ENCODE measurements at places on chromosomes 5 and 9.

DNA sequence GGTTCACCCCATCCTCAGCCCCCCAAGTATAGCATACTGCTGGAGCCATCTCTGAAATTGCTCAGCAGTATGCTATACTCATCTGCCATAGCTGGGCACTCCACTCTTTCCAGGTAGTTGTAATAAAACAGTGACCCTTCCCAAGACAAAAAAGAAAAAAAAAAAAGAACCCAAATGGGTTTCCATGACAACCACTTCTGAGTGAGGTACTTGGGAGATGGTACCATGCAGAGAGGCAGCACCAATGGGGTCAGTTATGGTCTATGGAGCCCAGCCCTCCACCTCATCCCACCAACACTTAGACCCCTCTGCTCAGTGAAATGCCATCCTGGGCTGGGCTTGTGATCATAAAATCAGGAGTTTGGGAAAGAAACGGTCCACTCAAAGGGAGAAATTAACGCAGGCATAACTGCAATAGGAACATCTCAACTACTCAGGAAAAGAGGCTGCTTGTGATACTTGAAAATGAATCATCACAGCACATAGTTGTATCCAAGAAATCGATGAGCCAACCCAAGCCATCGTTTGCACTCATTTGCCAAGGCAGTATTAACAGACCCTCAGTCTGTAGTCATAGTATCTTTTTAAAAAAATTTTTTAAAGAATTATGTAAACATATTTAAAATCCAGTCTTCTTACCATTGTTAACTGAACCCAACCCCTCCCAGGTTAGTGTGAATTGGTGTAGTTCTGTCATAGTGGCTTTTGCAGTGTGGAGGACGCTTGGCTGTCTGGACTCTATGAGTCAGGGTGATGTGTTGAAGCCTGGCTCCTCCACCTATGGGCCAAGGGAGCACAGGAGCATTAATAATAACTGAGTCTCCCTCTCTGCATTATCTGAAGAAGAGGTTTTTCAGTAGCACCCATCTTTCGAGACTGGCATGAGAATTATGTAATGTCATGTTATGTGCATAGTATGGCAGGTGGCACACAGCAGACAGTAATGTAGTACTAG lies 402.7 kb downstream of the SPOCK1 start:
- H3K27ac ChIP-seq: no peak overlapping the region
- H3K36me3 ChIP-seq: no peaks in the 10 kb centered on the region

GRCh38 chr5:89168766-89169165 lies 285.8 kb upstream of the MEF2C start:
- no peaks in the 10 kb centered on the region for H3K27me3 ChIP-seq
- no peak for DNase-seq
- H3K27ac ChIP-seq: no peak overlapping the region
- H3K36me3 ChIP-seq: no peaks in the 10 kb centered on the region

- H3K36me3 ChIP-seq: no peaks in the 10 kb centered on the region
- H3K27ac ChIP-seq: no peak overlapping the region
- H3K27me3 ChIP-seq: no peaks in the 10 kb centered on the region
- no peak overlapping the region for H3K4me3 ChIP-seq
Observed at GRCh38 chr5:94903726-94904125, 285.3 kb downstream of the SLF1 start.

DNA sequence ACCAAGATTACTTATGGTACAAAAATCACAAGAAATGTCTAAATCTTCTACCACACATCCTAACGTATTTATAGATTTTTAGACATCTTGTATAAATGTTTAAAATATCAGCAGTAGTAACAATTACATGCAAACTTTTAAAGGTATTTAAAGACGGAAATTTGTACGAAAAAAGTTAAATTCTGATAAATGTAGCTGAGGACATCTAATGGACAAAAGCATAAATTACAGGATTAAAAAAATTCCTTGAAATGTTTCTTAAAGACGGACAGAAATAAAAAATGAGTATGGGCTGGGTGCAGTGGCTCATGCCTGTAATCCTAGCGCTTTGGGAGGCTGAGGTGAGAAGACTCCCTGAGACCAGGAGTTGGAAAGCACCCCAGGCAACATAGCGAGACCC lies 15.8 kb downstream of the ERCC8 start:
- no peaks in the 10 kb centered on the region for H3K36me3 ChIP-seq
- no peaks in the 10 kb centered on the region for H3K4me1 ChIP-seq
- H3K27ac ChIP-seq: no peak overlapping the region
- H3K4me3 ChIP-seq: no peak overlapping the region
- no peaks in the 10 kb centered on the region for H3K27me3 ChIP-seq
- DNase-seq: no peak

DNA sequence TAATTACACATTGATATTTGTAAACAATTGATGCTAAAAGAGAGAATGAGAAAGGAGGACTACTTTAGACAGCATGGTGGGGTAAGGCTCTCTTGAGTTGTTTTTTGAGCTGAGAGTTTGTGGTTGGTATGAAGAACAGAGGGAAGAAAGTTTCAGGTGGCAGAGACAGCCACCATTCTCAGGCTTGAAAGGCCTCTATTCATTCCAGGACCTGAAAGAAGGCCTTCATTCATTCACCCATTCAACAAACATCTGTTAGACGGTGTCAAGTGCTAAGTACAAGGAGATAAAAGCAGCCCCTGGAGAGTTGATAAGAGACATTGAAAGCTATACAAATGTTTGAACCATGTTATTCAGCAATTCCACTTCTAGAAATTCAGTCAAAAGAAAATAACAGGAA lies 21.7 kb upstream of the ADAM19 start:
- no peaks in the 10 kb centered on the region for H3K27me3 ChIP-seq
- peak; percentile 64 for DNase-seq
- H3K4me3 ChIP-seq: no peak overlapping the region
- H3K36me3 ChIP-seq: no peaks in the 10 kb centered on the region
- H3K27ac ChIP-seq: peak overlapping the region; percentile 39

DNA sequence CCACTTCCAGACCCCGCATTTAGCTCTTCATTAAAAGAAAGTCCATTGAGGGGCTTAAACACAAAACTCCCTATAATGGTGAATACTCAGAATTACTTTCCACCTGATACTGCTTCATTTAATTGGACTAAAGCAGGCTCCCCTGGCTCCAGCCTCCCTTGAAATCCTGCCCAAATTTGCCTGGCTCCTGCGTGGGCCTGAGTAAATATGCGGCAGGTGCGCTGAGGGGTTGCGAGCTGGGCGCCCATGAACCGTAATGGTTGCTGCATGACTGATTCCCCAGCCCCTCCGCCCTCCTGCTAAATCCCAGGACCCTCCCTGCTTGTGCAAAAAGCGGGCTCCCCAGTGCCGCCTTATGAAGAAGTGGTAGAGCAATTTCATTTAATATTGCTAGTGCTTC lies 639.7 kb downstream of the BNC2 start:
- H3K36me3 ChIP-seq: no peaks in the 10 kb centered on the region
- H3K4me1 ChIP-seq: no peaks in the 10 kb centered on the region
- H3K27me3 ChIP-seq: no peaks in the 10 kb centered on the region
- no peak for DNase-seq
- no peak overlapping the region for H3K4me3 ChIP-seq

DNA sequence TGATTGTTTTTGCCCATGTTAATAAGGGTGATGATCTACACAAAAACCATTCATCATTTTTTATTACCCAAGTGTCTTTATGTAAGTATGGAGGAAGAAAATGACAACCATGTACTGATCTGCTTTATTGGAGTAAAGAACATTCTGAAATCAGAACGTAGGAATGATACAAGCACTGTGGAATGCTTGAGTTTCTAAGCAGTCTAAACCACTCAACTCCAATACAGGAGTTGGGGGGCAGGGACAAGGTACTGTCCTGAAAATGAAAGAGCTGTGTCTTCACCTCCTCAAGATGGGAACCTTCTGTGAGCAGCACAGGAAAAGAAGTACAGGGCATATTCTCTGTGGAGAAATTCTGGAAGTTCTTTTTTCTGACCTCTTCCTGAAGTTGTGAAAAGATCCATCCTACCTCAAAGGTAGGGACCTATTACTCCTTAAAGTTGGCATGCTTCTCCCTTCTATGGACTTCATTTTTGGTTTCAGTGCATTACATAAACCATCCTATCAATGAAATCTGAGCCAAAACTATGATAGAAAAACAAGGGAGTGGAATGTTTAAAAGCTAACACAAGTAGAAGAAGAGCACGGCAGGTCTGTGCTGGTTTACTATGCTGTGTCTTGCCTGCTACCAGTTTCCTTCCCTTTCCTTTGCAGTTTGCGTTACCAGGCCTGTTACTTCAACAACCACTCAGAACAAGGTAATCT lies 202.6 kb downstream of the SEMA5A start:
- DNase-seq: no peak
- no peaks in the 10 kb centered on the region for H3K27me3 ChIP-seq
- H3K4me3 ChIP-seq: no peak overlapping the region
- H3K27ac ChIP-seq: no peak overlapping the region
- H3K4me1 ChIP-seq: peaks cover 26% of the 10 kb centered on the region
- no peaks in the 10 kb centered on the region for H3K36me3 ChIP-seq

DNA sequence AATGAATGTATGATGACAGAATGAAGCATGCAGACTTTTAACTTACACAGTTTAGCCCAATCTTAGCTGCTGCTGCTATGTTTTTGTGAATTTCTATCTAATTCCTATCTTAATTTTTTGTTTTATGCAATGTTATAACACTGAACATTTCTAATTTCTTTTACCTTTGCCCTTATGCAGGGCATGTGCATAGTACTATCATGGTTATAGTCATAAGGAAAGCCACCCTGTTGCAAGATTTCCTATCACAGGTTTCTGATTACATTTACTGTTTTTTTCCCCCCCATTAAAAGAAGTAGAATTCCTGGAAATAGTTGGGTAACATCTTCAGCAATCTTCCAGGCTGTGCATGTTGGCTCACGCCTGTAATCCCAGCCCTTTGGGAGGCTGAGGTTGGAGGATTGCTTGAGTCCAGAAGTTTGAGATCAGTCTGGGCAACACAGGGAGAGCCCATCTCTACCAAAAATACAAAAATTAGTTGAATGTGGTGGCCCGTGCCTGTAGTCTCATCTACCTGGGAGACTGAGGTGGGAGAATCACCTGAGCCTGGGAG lies 164.4 kb downstream of the KDM4C start:
- no peak overlapping the region for H3K27ac ChIP-seq
- H3K36me3 ChIP-seq: no peaks in the 10 kb centered on the region
- no peak for DNase-seq
- no peak overlapping the region for H3K4me3 ChIP-seq
- no peaks in the 10 kb centered on the region for H3K27me3 ChIP-seq

GRCh38 chr9:78775696-78776295 lies 478.9 kb downstream of the PSAT1 start:
- no peaks in the 10 kb centered on the region for H3K27me3 ChIP-seq
- no peaks in the 10 kb centered on the region for H3K36me3 ChIP-seq
- H3K4me1 ChIP-seq: no peaks in the 10 kb centered on the region
- no peak overlapping the region for H3K27ac ChIP-seq
- DNase-seq: no peak

- no peaks in the 10 kb centered on the region for H3K27me3 ChIP-seq
- DNase-seq: no peak
- H3K36me3 ChIP-seq: no peaks in the 10 kb centered on the region
- no peaks in the 10 kb centered on the region for H3K4me1 ChIP-seq
- H3K27ac ChIP-seq: no peak overlapping the region
Observed at GRCh38 chr5:117812861-117813260, 1175.5 kb downstream of the DTWD2 start.

DNA sequence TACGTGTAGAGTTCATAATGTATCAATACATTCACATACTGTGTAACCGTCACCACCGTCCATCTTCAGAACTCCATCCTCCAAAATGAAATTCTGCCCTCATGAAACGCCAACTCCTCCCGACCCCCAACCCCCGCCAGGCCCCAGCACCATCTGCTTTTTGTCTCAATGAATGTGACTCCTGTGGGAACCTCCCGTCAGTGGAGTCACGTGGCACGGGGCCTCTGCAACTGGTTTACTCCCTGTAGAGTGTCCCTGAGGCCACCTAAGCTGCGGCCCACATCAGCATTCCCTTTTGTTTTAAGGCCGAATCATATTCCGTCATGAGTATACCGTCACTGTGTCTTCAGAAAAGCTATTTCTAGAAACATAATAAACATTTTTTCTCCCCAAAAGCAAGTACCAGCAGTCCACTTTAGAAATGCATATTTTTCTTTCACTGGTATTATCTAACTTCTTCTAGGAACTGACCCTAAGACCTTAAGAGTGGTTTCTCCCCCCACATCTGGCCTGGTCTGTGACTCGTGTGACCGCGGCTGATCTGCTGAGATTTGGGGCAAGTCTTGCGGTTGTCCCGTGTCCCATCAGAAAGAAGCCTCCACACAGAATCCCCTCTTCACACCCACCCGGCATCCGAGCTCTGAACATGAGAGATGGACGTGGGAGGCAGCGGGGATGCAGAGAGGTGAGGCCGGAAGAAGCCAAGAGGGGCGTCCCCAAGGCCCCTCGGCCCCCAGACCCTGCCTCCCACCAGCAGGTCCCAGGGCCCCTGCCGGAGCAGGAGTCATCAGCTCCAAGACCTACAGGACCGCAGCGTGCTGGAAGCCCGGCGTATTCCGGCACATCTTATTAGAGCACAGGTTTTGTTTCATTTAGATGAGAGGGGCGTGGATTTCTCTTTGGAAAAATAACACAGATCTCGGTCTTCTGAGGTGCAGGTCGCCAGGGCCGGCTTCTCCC lies 38.3 kb downstream of the SLC6A3 start:
- no peak overlapping the region for H3K4me3 ChIP-seq
- H3K36me3 ChIP-seq: no peaks in the 10 kb centered on the region
- no peak overlapping the region for H3K27ac ChIP-seq
- H3K27me3 ChIP-seq: peaks cover 89% of the 10 kb centered on the region
- H3K4me1 ChIP-seq: no peaks in the 10 kb centered on the region

GRCh38 chr9:107172160-107172978 lies 110.7 kb upstream of the RAD23B start:
- no peaks in the 10 kb centered on the region for H3K4me1 ChIP-seq
- DNase-seq: peak; percentile 76
- no peaks in the 10 kb centered on the region for H3K27me3 ChIP-seq
- no peaks in the 10 kb centered on the region for H3K36me3 ChIP-seq
- no peak overlapping the region for H3K27ac ChIP-seq
- H3K4me3 ChIP-seq: no peak overlapping the region

DNA sequence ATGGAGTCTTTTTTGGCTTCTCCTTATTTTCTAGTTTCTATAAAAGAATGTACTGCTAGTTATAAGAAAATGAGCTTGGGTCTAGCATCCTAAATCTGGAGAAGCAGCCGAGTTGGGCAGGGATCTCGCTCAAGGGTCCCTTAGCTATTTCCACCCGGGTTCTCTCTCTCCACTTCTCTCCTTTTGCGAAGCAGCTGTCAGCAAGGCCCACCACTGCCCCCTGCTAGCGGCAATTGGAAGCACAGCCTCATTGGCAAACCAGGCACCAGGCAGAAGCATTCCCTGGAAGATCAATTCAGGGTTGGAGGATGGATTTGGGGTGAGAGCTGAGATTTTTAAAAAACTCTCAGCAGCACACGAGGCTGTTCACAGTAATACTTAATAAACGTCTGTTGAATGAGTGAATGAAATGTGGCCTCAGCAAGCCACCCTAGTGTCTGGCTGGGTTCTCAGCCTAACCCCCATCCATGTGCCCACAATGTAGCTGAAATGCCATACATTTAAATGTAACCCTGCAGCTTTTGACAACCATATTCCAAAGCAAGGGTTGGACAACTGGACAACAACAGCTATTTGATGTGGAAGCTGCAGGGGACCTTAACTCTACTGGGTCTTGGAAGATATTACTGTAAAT lies 34.6 kb upstream of the TNIP1 start:
- no peak overlapping the region for H3K27ac ChIP-seq
- H3K27me3 ChIP-seq: no peaks in the 10 kb centered on the region
- peak; percentile 34 for DNase-seq
- no peaks in the 10 kb centered on the region for H3K4me1 ChIP-seq
- no peak overlapping the region for H3K4me3 ChIP-seq

GRCh38 chr9:93117924-93118862 lies 15.9 kb downstream of the NINJ1 start:
- no peak for DNase-seq
- H3K4me3 ChIP-seq: no peak overlapping the region
- H3K27me3 ChIP-seq: no peaks in the 10 kb centered on the region
- no peak overlapping the region for H3K27ac ChIP-seq
